Lung (tissue), 17 donors: ENCODE measurements at places on chromosomes 11 and 22.

- no peak for DNase-seq
Observed at GRCh38 chr11:61802605-61803004, 9.9 kb downstream of the FEN1 start.

- peak; percentile 79 for DNase-seq
Observed at GRCh38 chr11:95996621-95997235, 72.8 kb upstream of the MTMR2 start.

GRCh38 chr11:45075519-45075918, 70.9 kb upstream of the PRDM11 start:
- DNase-seq: no peak

- DNase-seq: no peak
Observed at GRCh38 chr22:39212721-39213376, 31.9 kb downstream of the PDGFB start.

DNA sequence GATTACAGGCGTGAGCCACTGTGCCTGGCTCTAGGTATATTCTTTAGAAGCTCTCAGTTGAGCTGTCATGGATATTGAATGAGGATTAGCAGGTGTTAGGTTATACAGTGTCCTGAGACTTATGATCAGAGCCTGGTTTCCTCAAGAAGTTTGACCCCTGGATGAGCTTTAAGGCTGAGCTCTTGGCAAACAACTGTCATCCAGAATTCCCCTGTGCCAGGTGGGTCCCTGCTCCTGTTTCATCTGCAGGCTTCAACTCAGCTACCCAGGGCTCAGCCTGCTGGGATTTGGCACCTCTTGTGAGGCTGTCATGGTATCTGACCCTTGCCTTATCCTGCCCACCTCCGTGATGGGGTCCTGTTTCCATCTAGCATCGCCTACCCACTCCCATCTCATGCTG, 24.3 kb downstream of the SERPINH1 start:
- no peak for DNase-seq

GRCh38 chr11:121515335-121515671, 62.5 kb upstream of the SORL1-AS1 start:
- DNase-seq: no peak

GRCh38 chr11:2258501-2259465, 11.6 kb downstream of the ASCL2 start:
- no peak for DNase-seq
